RPMI7951 (cell line): ENCODE measurements at places on chromosomes 2 and 18. TPM values are rescaled to one million over a fixed set of nuclear protein-coding genes. Genes with fewer than 3 reads are reported as not detected.

- no peak for DNase-seq
Observed at GRCh38 chr2:197937814-197938213, 133.4 kb downstream of the PLCL1 start.

GRCh38 chr2:224613543-224614286 is 28.6 kb upstream of the CUL3 start:
- DNase-seq = no peak

- no peak for DNase-seq
Observed at GRCh38 chr2:129747500-129748125, 231.9 kb upstream of the RAB6C start.

DNA sequence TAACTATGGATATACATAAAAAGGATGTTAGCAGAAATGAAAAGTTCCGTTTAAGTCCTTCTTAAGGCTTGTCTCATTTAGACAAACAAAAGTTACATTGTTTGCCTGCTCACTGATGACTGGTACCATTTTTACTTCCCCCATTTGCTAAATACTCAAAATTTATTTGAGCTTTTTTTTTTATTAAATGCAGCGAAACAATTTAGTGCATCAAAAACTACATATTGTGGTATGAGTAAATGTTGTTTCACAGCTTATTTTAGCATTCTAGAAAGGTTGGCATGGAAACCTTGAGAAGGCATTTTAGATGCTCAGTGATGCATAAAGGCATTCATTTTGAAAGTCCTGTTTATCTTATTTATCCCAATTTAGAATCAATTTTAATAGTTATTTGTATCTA is 100.0 kb downstream of the MAP2 start:
- peak; percentile 35 for DNase-seq

DNA sequence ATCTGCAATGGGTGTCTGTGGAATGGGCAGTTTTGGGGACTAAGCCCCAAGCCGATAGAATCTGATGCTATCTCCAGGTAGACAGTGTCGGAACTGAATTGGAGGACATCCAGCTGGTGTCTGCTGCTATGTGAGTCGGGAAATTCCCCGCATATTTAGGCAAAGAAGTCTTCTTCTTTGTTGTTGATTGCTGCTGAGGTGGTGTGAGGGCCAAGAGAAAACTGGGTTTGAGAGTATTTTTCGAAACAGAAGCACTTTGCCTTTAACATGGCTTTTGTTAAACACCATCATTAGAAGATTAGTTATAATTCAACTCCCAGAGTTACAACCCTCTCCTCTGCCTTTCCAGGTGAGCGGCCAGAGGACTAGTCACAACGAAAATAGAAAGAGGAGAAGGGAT is 49.4 kb upstream of the ACTR3 start:
- no peak for DNase-seq

- peak; percentile 35 for DNase-seq
Observed at GRCh38 chr2:54613386-54613785, 110.1 kb upstream of the EML6 start.

DNA sequence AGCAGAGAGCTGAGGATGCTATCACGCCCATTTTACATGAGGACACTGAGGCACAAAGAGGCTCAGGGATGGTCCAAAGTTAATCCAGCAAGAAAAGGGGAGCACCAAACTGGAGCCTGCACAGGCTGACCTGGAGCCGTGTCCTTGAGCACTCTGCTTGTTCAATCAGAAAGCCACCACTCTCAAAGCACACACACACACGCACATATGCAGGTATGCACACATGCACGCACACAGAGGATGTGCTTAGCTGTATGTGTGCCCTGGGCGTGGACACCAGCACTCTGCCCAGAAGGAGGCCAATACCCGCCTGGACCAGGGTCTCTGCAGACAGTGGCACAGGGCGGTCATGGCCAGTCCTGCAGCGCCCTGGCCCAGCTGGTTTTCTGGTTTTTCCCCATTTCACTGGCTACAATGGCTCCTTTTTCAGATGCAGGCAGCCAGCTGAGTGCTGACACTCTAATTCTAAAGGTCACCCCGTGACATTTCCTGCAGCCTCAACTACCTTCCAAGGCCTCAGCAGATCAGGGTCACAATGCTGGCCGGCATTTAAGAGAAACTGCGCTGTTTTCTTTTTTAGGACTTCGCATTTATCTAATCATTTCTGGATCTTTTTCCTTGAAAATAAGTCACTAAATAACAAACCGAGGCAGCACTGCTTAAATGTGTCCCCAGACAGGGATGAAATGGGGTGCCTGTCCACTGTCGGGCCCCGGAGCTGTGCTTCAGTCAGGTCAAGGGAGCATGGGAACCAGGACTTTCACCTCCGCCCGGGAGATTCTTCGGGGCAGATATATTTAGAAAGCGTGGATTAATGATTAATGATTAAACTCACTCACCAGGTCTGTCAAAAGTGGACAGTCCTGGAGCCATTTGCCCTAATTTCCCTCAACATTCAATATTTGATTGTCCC is 104.5 kb downstream of the HDAC4 start:
- no peak for DNase-seq

GRCh38 chr2:35978218-35978617 is 377.4 kb upstream of the CRIM1 start:
- no peak for DNase-seq

- DNase-seq = no peak
Observed at GRCh38 chr2:26449278-26450030, 28.5 kb downstream of the OTOF start.

GRCh38 chr18:572091-572830 is 7.9 kb upstream of the CETN1 start:
- DNase-seq = no peak

GRCh38 chr2:138121666-138122661 is 157.7 kb downstream of the HNMT start:
- no peak for DNase-seq

DNA sequence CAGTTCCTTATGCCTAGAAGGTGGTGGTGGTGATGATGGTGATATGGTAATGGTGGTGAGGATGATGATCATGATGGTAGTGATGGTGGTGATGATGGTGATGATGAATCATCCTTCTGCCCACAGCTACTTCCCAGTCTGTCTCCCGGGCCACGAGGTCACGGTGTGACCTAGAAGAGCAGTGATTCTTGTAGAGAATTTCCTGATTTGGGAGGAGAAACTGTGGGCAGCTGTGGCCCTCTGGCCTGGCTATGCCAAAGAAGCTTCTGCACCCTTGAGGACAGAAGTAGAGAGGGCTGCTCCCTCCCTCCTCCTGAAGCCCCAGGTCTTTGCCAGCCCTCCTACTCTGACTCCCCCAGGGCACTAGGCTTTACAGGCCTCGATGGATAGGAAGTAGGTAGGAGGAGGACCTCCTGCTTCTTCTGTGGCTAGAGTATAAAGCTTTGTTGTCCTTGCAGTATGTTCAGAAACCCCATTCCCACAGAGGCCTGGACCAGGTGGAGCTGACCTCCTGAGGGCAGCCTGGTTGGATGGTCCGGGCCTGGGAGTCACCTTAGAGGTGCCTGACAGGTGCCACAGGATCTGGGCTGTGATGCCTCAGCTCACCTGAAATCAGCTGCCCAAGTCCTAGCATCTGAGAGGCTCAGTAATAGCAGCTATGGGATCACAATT is 57.9 kb upstream of the EPAS1 start:
- DNase-seq = peak; percentile 44

DNA sequence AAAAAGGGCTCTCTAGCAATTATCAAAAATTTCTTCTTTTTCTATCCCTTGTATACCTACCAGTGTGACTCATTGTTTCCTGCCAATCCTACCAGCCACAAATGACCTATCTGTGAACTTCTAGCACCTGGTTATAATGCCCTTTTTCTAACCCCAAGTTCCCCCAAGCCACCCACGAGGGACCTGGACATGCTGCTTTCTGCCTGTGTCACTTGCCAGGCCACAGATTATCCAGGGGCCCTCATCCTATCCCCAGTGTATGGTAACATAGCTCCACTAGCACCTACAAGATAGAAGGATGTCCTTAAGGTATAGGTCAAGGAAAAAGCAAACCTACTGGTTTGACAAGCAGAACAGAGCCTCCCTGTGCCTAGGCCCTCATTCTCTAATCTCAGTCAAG is 26.8 kb downstream of the AAK1 start:
- DNase-seq = peak; percentile 30

DNA sequence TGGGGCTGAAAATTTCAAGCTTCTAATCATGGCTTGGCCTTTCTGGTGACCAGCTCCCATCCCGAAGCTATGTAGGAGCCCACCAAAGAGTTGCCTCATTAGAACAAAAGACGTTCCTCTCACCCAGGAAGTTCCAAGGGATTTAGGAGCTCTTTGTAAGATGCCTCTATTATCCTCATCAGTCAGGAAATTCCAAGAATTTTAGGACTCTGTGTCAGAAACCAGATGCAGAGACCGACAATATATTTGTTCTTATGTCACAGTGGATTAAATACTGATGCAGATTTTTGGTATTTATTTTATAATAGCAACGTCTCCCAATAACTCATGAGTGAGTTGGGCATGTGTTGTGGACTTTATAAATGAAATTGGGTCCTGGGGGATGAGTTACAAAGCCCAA is 91.8 kb upstream of the SKOR2 start:
- DNase-seq = no peak

DNA sequence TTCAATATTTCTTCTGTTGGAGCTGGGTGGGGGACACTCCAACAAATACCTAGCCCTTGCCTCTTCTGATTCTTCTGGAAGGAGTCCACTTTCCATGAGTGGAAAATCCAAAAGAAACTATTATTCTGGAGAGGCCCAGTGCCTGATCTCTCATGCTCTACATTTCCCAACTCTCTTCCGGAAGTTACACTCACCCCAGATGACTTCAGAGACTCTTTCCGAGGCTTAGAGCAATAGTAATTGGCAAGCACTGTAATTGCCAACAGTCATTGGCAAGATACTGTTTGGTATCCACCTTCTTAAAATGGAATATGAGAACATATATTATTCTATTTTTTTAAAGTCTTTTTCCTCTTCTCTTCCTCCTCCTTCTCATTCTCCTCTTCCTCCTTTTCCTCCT is 60.5 kb upstream of the CYRIA start:
- no peak for DNase-seq

DNA sequence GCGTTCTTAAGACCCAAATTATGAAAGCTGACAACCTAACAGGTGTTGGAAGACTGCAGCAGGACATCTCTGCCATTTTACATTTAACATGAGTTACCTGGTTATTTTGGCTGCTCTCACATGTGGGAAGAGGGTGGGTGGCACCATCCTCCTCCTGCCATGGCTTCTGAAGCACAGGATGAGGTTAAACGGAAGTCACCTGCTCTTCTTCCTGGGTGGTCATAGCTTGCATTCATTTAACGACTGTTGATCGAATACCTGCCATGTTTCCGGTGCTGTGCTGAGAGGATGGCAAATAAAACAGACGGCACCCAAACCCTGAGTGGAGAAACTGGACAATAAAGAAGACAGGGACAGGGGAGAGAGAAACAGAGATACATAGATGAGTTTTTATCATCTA is 118.0 kb downstream of the RHBDD1 start:
- DNase-seq = no peak

DNA sequence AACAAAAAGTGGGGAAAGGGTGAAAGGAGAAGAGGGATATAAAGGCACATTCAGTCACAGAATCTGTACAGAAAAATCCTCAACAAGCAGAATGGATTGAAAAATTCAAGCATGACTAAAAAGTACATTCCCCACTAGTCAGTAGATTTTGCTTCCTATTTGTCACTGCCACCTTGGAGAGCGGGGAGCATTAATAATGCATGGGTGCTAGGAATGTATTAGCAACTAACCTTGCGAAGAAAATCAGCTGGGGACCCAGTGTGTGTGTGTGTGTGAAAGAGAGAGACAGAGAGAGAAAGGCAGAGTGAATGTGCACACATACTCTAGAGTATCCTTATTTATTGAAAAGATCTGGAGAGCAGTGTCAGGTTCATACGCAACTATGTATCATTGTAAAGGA is 968.7 kb upstream of the ZEB2 start:
- DNase-seq = no peak

GRCh38 chr2:110788976-110789375 is 56.6 kb downstream of the ACOXL start:
- no peak for DNase-seq

DNA sequence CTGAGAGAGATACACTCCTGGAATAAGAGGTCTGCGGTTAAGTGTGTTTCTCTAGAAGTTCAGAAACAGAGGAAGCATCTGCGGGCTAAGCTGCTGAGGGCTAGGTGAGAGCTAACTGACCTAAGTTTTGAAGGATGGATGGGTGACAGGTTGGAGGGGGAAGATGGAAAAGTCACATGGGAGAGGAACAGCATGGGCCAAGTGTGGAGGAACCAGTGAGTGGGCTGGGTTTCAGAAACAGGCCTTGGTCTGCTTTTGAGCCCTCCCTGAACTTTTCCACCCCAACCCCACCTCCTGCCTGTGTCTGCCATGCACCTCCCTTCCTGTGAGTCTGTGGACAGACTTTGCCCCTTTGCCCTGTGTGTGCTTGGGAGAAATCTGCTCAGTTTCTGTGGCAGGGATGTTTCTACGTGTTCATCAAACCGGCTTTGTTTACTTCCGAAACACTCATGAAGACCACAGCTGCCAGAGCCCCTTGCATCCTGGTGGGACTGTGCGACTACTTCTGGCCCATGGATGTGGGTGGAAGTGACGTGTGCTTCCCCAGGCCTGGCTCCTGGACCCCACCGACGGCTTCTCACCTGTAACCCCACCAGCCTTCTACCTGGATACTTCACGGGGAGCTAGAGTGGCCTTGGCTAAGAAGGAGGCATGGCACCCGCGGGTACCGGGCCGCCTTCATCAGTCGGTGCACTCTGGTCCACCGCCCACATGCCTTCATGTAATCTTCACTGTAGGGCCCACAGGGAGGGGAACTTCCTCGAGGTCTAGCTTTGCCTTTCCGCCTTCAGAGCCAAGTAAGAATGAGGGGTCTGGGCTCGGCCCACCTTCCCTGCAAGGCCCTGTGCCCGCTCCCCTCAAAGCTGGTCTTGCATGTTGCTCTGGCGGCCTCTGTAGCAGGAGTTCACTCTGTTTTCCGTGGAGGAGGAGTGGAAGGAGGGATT is 1.4 kb upstream of the HPCAL1 start:
- DNase-seq = no peak

- no peak for DNase-seq
Observed at GRCh38 chr18:61734396-61734795, 158.4 kb downstream of the RNF152 start.

GRCh38 chr2:219282375-219282774 is 3.2 kb downstream of the DNAJB2 start:
- DNase-seq = no peak

DNA sequence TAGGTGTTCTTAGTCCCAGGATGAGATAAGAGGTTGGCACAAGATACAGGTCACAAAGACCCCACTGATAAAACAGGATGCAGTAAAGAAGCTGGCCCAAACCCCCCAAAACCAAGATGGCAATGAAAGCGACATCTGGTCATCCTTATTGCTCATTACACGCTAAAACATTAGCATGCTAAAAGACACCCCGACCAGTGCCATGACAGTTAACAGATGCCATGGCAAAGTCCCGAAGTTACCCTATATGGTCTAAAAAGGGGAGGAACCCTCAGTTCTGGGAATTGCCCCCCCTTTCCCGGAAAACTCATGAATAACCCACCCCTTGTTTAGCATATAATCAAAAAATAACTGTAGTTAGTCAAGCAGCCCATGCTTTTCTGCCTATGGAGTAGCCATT is 251.1 kb downstream of the SLC4A3 start:
- no peak for DNase-seq

The NEMP2 gene
- total RNA-seq = 5.9 and 11.7 TPM in 2 replicates

The PRKAG3 gene
- not detected in 2 replicates for total RNA-seq

The ALK gene
- 0.12 and 0.29 TPM in 2 replicates for total RNA-seq

The GKN1 gene
- total RNA-seq = not detected in 2 replicates

The DNPEP gene
- 80.4 and 101 TPM in 2 replicates for total RNA-seq

The CRACDL gene
- total RNA-seq = not detected in 2 replicates

The PID1 gene
- total RNA-seq = 15.9 and 23.8 TPM in 2 replicates

The SETBP1 gene
- 5.1 and 5.5 TPM in 2 replicates for total RNA-seq

The ITGB6 gene
- total RNA-seq = 0.10 and 0.36 TPM in 2 replicates

The SKA1 gene
- total RNA-seq = 36.4 and 37.9 TPM in 2 replicates

The CLASP1 gene
- total RNA-seq = 26.1 and 35.6 TPM in 2 replicates

The VAMP8 gene
- 25.0 and 27.6 TPM in 2 replicates for total RNA-seq
